ENCODE measurements at places on chromosomes 4 and X.

GRCh38 chr4:14333616-14334015 is 668.7 kb upstream of the CPEB2 start:
- DNase-seq = no peak

GRCh38 chr4:100841911-100842310 is 324.1 kb upstream of the EMCN start:
- peak; percentile 14 for DNase-seq

DNA sequence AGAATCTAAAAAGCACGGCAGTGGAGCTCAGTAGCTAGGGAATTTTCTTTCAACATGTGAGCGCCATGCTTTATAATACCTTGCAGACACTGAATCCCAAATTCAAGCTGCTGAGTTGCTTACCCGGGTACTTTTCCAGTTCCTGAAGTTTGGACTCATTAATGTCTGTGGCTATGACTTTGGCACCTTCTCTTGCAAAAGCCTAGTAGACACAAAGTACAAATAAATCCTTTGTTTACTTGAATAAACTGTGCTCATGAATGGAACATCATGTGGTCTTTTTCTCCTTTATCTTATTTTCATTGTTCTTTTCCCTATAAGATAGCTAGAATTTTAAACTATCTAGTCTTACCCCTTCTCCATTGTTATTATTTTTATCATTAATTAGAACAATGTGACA is 4.6 kb downstream of the BDH2 start:
- DNase-seq = no peak

DNA sequence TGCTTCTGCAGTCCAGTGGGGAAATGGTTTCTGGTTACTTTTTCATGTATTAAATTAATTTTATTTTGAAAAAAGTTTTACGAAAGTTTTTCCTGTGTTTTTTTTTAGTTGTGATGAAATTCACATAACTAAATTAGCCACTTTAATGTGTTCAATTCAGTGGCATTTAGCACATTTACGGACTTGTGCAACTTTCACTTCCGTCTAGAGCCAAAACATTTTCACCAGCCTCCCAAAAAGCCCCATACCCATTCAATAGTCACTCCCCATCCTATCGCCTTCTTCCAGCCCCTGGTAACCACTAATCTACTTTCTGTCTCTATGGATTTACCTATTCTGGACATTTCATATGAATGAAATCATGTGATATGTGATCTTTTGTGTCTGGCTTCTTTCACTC is 22.8 kb upstream of the TBL1X start:
- no peak for DNase-seq

- peak; percentile 24 for DNase-seq
Measured at GRCh38 chrX:108601276-108601675, 135.1 kb downstream of the IRS4 start.

DNA sequence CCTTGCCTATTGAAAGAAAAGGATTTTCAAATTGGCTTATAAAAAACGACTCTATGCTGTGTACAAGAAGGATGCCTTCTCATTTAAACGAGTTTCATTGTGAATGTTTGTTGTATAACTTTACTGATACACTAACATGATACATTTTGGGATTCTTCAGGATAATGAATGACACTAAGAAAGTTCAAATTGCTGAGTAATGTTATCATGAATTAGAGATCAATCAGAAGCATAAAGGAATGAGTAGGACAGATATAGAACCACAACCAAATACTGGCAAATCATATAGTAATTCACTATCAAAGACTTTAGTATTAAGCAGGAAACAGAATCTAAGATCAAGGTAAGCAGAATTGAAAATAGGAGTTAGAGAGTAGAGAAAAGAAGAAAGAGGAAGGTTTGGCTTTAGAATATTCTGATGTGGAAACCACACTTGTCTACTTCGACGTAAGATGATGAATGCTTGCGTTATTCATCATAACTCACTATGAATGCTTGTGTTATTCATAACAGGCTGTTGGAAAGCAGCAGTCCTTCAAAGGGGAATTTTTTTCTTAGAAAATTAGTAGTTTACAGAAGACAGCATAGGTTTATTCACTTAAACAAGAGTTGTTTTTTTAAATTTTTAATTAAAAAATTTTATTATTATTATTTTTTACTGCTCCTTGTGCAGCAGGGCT is 13.4 kb downstream of the CCDC158 start:
- DNase-seq = no peak
